ENCODE measurements at places on chromosomes 6 and 20. TPM values are rescaled to one million over a fixed set of nuclear protein-coding genes. Genes with fewer than 3 reads are reported as not detected.
A peak's percentile ranks its signal among the peaks of the same experiment; 100 is the strongest.

GLO1 gene
- polyA plus RNA-seq: 53.3 TPM

GRCh38 chr6:125746731-125747588, 2.5 kb upstream of the HEY2 start:
- peak; percentile 39 for DNase-seq
- no peaks in the 10 kb centered on the region for H3K36me3 ChIP-seq
- peaks cover 67% of the 10 kb centered on the region for H3K27me3 ChIP-seq
- H3K4me1 ChIP-seq: peaks cover 10% of the 10 kb centered on the region
- H3K27ac ChIP-seq: no peak overlapping the region
- H3K4me3 ChIP-seq: peak overlapping the region; percentile 37

GSTA2 gene
- not detected for polyA plus RNA-seq

- H3K4me1 ChIP-seq: no peaks in the 10 kb centered on the region
- no peak for DNase-seq
- H3K36me3 ChIP-seq: no peaks in the 10 kb centered on the region
- H3K27me3 ChIP-seq: peaks cover 4% of the 10 kb centered on the region
- H3K27ac ChIP-seq: no peak within 1 kb of the TSS
These were observed at the start of gene HLA-DQB2 for GRCh38 chr6:32763421-32763820. Gene HLA-DQB2, minus strand, starts transcription at chr6:32763532. Its CDS starts 62 bp downstream, at chr6:32763470.

GRCh38 chr6:170172392-170172791, 118.5 kb downstream of the DLL1 start:
- no peak overlapping the region for H3K27ac ChIP-seq
- H3K27me3 ChIP-seq: no peaks in the 10 kb centered on the region
- no peaks in the 10 kb centered on the region for H3K4me1 ChIP-seq
- no peaks in the 10 kb centered on the region for H3K36me3 ChIP-seq
- DNase-seq: no peak

DNA sequence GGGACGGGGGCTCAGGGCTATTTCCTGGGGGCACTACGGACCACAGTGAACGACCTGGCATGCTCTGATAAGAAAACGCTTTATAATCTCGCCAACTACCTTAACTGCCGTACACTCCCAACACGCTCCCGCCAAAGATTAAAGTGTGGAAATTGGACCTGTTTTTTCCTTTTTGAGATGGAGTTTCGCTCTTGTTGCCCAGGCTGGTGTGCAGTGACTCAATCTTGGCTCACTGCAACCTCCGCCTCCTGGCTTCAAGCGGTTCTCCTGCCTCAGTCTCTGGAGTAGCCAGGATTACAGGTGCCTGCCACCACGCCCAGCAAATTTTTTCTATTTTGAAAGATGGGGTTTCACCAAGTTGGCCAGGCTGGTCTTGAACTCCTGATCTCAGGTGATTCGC, 346 bp upstream of the SLC44A4 start:
- H3K27ac ChIP-seq: no peak overlapping the region
- H3K36me3 ChIP-seq: peaks cover 41% of the 10 kb centered on the region
- H3K4me3 ChIP-seq: no peak overlapping the region

GRCh38 chr6:57329933-57330332, 12.5 kb downstream of the PRIM2 start:
- H3K27ac ChIP-seq: no peak overlapping the region
- peaks cover 30% of the 10 kb centered on the region for H3K36me3 ChIP-seq
- no peak for DNase-seq
- no peaks in the 10 kb centered on the region for H3K4me1 ChIP-seq

DNA sequence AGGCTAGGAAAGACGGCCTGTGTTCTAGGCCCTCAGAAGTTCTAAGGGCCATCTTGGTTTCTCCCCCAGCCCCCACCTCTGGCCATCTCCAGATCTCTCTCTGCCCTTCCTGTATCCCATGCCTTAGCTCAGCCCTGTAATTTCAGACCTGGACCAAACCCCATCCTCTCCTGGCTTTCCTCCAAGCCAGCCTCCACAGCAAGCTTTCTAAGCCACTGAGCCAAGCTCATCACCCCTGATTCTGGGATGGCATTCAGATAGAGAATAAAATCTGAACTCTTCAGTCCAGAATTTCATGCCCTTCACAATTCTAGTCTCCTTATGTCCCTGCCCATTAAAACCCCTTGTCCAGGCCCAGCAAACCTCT, 18.9 kb upstream of the CCM2L start:
- no peak overlapping the region for H3K4me3 ChIP-seq
- DNase-seq: no peak
- H3K36me3 ChIP-seq: no peaks in the 10 kb centered on the region
- H3K4me1 ChIP-seq: no peaks in the 10 kb centered on the region
